Mesenteric fat pad (tissue), 1 donor: ENCODE measurements at places on chromosomes 6 and 20. TPM values are rescaled to one million over a fixed set of nuclear protein-coding genes. Genes with fewer than 3 reads are reported as not detected.

GRCh38 chr6:163776196-163776905 lies 361.8 kb downstream of the QKI start:
- DNase-seq = no peak

Gene RWDD2A
- total RNA-seq = 5.7 TPM

- no peak for DNase-seq
These were observed 2.4 kb downstream of the DSP start for GRCh38 chr6:7543789-7544424.

- DNase-seq = no peak
These were observed 17.3 kb upstream of the TRIM27 start for GRCh38 chr6:28940858-28941683.

DNA sequence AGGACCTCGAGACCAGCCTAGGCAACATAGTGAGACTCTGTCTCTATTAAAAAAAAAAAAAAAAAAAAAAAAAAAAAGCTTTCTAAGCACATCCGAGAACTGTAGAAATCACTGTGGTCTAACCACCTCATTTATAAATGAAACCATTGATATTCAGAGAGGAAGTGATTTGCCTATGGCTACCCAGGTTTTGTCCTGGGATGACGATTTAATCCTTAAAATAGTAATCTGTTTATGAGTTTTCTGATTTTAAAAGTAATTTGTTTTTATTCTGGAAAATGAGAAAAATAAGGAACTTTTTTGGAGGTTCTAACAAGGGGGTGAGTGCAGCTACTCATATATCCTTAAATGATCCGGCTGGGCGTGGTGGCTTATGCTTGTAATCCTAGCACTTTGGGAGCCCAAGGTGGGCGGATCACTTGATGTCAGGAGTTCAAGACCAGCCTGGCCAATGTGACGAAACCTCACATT lies 6.5 kb upstream of the BTN3A2 start:
- no peak for DNase-seq
